Nucleus accumbens (tissue), 56 donors: ENCODE measurements at places on chromosomes 7 and 10.

DNA sequence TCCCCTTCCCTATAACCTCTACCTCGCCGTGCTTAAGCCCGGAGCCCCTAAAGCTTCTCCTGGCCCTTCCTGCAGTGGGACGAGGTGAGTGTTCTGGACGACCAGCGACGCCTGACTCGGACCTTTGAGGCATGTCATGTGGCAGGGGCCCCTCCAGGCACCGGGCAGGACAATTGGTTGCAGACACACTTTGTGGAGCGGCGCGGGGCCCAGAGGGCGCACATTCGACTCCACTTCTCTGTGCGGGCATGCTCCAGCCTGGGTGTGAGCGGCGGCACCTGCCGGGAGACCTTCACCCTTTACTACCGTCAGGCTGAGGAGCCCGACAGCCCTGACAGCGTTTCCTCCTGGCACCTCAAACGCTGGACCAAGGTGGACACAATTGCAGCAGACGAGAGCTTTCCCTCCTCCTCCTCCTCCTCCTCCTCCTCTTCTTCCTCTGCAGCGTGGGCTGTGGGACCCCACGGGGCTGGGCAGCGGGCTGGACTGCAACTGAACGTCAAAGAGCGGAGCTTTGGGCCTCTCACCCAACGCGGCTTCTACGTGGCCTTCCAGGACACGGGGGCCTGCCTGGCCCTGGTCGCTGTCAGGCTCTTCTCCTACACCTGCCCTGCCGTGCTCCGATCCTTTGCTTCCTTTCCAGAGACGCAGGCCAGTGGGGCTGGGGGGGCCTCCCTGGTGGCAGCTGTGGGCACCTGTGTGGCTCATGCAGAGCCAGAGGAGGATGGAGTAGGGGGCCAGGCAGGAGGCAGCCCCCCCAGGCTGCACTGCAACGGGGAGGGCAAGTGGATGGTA, 9.2 kb downstream of the EPHB6 start:
- no peak for DNase-seq

DNA sequence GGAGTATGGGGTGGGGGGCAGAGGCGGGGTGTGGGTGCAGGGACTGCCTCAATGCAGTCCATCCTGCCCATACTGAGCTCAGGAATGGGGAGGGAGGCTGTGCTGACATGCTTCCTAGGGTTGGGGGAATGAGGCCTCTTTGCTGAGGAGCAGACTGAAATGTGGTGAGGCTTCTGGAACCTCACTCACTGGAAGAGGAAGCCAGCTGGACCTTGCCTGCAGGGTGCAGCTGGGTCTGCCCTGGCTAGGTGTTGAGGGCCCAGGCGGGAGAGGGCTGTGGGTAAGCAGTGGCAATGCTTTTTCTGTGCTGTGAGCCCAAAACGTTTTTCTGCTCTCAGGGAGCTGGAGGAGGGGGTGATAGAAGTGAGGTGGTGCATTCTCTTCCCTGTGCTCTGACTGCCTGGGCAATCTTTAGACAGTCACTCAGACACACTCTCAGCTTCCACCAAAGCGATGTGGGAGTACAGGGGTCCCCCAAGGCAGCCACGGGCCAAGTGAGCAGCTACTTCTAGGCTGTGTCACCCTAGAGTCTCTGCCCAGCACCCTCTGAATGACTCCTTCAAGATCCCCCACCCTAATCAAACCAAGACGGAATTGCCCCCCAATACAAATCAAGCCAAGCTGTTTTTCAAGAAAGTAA, 41.1 kb upstream of the BMPR1A start:
- DNase-seq = no peak

DNA sequence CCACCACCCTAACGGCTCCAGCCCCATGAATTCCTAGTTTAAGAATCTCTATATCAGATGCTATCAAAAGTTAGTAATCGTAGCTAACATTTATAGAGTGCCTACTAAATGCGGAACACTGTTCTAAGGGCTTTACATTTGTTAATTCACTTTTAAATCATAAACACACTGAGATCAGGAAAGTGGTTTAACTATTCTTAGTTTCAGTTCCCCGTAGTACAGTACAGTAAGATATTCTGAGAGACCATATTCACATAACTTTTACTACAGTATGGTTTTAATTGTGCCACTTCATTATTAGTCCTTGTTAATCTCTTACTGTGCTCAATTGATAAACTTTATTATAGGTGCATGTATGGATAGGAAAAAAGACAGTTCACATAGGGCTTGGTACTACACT, 22.5 kb downstream of the SYPL1 start:
- no peak for DNase-seq

- DNase-seq = no peak
Observed at GRCh38 chr7:2812831-2813230, 31.3 kb downstream of the GNA12 start.

DNA sequence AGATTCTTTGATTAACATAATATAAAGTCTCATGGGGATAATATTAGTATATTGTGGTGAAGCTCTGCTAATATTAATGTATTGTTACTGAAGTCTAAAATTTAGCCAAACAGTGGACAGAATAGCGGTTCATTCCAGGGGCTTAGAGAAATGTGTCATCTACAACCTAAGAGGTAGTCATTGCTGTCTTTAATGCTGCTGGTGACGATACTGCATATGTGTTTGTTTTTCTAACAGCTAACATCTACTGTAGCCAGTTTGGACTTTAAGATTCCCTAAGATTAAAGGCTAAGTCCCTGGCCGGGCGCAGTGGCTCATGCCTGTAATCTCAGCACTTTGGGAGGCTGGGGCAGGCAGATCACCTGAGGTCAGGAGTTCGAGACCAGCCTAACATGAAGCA, 102.0 kb upstream of the SAMD8 start:
- DNase-seq = no peak

DNA sequence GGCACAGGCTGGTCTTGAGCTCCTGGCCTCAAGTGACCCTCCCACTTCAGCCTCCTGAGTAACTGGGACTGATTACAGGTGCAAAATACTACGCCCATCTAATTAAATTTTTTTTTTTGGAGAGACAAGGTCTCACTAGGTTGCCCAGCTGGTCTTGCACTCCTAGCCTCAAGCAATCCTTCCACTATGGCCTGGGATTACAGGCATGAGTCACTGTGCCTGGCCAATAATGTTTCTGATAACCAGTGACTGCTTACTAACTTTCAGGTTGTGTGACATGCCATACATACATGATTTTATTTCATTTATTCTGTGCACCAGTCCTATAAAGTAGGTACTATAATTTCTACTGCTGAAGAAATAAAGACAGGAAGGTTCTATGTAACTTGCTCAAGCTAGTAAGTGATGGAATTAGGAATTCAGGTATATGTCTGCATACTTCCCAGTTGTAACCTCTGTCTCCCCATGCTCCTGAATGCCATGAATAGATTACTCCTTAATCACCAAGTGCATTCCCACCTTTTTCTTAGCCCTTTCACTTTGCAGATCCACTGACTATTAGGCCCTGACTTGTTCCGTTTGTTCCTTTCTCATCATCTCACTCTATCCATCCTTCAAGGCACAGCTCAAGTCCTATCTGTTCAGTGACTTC, 28.1 kb downstream of the MCU start:
- no peak for DNase-seq

- no peak for DNase-seq
Observed at GRCh38 chr10:34126371-34127151, 688.5 kb downstream of the PARD3 start.

DNA sequence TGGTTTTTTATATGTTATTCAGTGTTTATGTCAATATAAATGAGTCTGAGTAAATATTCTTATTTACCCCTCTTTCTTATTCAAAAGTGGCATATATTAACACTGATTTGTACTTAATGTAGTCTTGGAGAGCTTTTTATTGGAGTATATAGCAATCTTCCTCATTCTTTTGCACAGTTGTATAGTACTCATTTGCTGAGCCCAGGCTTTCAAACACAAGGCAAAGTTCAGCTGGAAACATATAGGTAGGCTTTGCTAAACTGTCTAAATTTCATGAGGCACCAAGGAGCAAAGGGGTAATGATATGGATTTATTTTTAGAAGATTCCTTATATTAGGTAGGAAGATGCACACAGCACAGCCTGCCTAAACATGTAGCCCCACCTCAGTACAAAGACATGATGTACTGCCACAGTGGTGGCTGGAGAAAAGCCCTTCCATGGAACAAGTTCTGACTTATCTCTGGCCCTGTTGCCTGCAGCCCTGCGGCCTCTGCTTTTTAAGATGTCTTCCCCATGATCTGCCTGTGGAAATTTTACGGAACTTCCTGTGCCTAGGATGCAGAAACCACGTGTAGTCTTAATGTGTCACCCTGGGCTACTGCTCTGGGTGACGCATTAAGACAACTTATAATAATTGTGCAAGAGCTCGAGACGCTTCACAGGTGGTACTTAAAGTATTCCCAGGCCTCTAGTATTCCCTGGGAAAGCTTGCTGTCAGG, 9.6 kb upstream of the PDCD4 start:
- DNase-seq = no peak

DNA sequence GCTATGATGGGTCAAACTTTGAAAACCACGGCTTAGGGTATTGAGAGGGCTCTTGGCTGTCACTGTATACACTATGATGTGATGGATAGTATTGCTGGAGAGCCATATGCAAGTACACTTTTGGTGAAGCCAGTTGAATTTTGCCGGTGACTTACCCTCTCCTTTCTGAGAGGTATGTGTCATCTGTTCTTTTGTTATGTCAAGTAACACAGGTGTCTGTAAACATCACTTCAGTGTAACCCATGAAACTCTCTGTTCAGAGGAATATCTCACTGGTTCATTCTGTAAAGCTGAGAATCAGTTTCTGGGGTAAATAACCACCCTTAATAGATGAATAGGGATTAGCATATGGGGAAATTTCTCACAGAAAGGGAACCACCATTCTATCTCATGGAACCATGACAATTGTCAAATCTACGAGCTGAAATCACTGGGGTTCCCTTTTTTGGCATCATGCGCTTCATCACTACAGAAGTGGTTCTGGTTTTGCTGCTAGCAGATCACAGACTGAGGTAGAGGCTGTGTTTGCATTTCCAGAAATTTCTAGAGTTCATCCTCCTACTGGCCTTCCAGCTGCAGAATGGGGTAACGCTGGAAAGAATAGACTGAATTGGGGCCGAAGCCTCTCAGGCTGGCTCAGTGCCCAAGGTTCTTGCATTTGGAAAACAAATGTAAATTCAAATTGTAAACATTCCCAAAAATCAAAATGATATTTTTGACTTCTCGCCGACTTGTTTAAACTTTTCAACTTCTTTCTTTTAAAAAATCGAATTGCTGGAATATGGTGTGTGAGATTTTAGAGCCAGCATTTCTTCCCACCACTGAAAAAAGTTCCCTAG, 83.3 kb upstream of the CREB5 start:
- no peak for DNase-seq

DNA sequence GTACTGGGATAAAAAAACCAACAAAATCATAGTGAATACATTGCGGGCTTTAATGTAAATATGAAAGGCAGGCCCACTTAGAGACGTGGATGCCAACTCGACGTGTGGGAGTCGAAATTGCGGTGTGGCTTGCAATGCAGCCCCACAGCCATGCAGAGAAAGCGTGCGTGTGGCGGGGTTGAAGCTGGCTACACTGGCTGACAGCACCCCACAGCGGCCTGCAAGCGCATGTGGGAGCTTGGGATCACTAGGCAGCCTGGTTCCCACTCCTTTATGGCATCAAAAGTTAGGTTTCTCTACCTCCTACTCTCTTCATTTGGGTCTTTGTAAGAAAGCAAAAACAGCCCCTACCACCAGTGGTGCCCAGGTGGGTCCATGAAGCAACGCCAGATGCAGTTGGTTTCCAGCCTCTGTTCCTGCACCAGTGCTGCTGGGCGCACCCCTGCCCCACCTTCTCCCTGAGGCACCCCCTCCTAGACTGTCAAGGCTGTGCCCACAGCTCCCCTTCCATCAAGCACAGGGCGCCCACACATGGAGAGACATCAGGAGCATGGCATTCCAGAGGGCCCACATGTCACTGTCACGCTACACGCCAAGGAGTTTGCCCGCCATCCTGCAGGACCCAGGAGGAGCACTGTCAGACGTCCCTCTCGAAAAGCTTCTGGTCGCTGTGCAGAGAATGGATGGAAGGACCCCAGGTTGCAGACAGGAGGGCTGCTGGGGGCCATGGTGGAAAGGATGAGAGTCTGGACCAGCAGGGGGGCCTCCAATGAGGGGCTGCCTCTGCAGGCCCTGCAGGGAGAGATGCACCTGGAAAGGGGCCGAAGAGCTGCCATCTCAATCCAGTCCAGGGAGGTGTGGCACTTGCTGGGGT, 142.9 kb downstream of the PAXIP1 start:
- DNase-seq = no peak

GRCh38 chr10:85623342-85623741, 743.3 kb downstream of the GRID1 start:
- DNase-seq = no peak

DNA sequence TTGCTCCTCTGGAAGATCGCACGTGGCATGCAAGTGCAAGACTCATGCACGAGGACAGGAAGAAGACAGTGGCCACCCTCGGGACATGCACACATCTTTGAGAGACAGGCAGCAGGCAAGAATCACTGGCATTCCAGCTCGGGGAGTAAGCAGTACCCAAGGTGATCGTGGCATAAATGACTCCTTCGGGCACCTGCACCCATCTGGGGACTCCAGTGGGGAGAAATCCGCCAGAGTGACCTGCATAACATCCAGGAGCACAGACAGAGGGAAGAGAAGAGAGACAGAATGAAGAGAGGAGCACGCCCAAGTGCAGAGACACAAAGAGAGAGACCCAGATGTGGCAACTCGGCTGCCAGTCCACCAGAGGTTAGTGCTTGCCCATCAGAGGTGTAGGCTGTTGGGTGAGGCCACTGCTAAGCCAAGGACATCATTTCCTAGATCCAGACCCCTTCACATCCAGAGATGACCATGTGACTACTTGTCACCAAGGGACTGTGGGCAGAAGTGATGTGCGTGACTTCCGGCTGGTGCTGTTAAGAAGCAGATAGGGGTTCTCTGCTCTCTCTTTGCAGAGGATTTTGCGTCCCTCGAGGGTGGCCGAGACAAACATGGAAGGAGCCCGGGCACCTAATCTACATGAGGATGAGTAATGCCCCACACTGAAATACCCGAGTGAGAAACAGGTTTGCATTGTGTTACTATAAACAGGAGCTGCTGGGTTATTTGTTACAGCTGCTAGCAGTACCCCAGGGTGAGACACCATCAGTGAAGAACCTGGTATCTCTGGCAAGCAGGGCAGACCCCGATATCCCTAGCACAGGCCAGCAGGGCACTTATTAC, 80.6 kb downstream of the VWA2 start:
- DNase-seq = no peak

DNA sequence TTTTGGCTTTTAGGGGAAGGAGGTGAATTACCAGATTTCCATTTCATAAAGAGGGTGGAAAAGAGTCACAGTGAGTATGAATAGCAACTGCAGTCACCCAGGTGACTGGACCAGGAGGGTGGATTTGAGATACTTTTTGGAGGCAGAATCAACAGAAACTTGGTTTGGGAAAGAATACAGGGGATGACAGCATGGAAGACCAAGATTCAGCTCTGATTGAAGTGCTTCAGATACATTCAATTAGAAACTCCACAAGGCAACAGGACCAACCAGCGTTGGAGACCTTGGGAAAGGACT, 83.0 kb downstream of the SGMS1 start:
- DNase-seq = no peak

GRCh38 chr7:89238156-89238555, 442.6 kb upstream of the TEX47 start:
- no peak for DNase-seq
